T-helper 1 cell (primary cell): ENCODE measurements at places on chromosomes 1 and 21.

- no peak for DNase-seq
Observed at GRCh38 chr21:35616090-35616489, 444.2 kb downstream of the SETD4 start.

DNA sequence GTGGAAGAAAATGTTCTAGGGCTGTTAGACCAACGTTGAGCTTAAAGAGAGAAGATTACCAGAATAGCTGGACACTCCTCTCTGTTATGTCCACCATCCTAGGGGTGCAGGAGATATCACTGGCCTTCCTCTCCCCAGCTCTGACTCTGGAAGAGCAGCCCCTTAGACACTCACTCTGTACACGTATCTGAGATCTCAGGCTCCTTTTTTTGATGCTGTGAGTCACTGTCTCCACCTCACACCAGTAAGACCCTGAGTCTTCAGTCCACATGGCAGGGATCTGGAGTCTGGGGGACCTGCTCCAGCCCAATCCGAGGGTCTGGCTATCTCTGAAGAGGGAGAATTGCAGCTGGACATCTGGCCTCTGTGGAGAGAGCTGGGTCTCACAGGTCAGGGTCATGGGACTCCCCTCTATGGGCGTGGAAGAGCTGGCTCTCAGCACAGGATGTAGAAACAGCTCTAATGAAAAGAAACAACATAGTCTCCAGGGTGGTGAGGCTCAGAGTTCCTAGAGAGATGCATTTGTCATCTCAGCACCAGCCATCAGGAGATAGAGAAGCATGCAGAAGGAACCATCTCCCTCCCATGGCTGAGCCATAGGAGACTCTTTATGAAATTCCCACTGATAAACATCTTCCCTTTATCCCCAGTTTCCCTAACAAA lies 3.5 kb downstream of the FCRL3 start:
- DNase-seq, result no peak

- no peak for DNase-seq
Observed at GRCh38 chr1:66119148-66119547, 326.5 kb downstream of the PDE4B start.

GRCh38 chr1:41485605-41486004 lies 1.1 kb upstream of the EDN2 start:
- DNase-seq, result no peak

DNA sequence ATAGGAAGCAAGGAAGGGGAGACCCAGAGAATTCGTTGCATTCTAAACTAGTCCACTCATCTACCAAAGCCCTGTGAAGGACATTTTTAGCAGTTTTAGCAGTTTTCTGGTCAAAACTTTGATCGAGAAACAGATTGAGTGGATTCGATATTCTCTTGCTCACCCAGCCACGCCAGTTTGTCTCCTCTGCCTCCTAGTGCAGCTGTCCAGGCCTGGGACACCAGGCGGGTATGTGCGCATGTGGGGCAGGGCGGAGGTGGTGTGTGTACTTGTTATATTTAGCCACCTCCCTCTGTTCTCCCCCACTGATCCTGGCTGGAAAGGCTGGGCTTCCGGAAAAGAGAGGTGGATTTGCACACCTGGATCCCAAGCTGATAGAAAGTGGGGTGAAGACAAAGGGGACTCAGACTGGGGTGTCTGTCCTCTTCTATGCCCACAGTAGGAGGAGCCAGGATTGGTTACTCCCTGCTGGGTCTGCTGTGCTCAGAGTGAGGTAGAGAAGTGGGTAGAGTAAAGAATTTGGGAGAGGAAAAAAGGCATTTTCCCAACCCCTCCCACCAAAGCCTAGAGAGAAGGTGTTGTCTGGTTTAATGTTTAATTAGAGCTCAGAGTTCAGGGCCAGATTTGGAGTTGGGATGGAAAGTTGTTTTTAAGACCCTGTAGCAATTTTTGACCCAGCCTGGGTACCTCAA lies 3.8 kb downstream of the LMNA start:
- DNase-seq, result no peak

GRCh38 chr1:64505944-64506655 lies 36.2 kb downstream of the CACHD1 start:
- DNase-seq, result no peak

DNA sequence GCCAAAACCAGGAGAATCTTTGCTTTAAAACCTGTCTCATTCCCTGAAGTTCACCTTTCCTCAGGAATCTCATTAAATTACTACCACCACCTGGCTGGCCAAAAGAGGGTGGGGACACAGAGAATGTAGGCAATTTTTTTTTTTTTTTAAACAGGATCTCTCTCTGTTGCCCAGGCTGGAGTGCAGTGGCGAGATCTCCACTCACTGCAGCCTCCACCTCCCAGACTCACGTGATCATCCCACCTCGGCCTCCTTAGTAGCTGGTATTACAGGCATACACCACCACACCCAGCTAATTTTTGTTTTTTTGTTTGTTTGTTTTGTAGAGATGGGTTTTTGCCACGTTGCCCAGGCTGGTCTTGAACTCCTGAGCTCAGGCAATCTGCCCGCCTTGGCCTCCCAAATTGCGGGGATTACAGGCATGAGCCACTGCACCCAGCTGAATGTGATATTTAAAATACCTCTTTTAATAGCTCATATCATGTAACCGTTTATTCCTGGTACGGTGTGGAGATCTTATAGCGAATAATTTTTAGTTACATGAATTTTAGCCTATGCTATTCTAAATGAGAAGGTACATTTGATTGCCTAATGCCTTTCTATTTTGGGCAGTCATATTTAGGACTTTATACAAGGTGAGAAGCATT lies 84.5 kb downstream of the POU2F1 start:
- no peak for DNase-seq

- no peak for DNase-seq
Observed at GRCh38 chr1:178341261-178341956, 155.4 kb downstream of the CLEC20A start.

- no peak for DNase-seq
Observed at GRCh38 chr1:22921452-22922126, 51.1 kb downstream of the LACTBL1 start.

DNA sequence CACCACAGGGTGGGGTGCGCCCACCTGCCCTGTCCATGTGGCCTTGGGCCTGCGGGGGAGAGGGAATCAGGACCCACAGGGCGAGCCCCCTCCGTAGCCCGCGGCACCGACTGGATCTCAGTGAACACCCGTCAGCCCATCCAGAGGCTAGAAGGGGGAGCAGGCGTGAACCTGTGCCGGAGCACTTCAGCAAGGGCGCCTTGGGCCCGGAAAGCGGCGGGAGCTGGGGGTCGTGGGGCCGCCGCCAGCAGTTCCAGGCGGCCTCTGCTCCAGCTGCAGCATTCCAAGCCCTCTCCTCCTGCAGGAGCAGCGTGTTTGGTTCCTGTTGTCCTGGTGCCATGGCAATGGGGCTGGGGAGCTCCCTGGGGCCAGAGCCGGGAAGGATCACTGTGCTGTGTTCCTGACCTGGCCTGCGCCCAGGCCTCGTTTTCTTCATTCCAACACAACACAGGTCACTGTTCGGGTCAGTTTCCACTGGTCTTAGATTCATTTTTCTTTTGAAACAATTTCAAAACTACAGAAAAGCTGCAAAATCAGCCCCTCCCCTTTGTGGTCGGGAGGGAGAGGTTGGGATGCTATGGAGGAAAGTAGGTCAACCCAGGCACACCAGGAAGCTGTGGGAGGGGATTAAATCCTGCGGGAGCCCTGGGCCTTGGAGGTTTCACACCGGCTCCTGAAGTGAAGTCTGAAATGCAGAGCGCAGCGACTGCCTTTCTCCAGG lies 18.8 kb downstream of the SLX9 start:
- DNase-seq, result no peak

- no peak for DNase-seq
Observed at GRCh38 chr21:45060089-45060488, 14.3 kb upstream of the ADARB1 start.

GRCh38 chr1:227869851-227870305 lies 54.4 kb downstream of the PRSS38 start:
- DNase-seq, result no peak

DNA sequence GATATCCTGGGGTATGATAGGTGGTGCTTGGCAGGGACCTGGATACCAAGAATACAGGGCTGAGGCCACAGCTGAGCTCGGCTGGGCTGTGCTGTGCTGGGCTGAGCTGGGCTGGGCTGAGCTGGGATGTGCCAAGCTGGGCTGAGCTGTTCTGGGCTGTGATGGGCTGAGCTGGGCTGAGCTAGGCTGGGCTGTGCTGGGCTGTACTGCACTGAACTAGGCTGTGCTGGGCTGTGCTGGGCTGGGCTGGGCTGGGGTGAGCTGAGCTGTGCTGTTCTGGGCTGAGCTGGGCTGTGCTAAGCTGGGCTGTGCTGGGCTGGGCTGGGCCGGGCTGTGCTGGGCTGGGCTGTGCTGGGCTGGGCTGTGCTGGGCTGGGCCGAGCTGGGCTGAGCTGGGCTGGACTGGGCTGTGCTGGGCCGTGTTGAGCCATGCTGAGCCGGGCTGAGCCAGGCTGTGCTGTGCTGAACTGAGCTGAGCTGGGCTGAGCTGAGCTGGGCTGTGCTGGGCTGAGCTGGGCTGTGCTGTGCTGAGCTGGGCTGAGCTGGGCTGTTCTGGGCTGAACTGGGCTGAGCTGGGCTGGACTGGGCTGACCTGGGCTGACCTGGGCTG lies 94.7 kb upstream of the ACTRT2 start:
- no peak for DNase-seq

GRCh38 chr21:33664135-33664534 lies 21.8 kb downstream of the ITSN1 start:
- DNase-seq, result no peak

DNA sequence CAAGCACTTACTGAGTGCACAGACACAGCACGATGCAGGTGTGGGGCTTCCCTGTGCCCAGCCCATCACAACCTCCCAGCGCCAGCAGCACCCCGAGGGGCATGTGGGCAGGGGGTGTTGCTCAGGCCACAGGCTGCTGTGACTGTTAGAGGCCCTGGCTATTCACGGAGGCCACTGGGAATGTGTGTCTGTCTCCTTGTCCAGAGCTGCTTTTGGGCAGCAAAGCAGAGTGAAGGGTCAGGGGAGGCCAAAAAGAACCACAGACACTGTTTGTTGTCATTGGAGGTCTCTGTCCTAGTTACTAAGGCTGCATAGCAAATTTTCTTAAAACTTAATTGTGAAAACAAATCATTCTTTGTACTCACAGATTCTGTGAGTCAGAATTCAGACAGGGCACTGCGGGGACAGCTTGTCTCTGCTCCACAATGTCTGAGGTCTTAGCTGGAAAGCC lies 49.6 kb downstream of the TNFRSF8 start:
- no peak for DNase-seq

DNA sequence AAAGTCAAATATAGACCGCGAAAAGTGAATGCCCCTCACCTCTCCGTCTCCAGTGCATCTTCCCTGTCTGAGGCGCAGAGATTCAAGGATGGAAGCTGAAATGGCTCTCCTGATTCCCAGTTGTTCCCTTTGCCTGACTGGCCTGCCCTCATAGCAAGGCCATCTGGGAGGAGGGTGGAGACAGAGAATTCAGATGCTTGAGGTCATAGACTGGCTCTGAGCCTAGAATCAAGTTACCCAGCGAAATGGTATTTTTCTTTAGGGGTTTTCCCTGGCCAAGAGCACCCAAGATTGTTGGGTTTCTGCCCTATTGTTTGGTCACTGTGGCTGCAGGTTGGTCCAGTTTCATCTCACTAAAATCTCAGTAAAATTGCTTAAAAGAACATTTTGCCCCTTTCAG lies 7.2 kb downstream of the METTL13 start:
- no peak for DNase-seq

DNA sequence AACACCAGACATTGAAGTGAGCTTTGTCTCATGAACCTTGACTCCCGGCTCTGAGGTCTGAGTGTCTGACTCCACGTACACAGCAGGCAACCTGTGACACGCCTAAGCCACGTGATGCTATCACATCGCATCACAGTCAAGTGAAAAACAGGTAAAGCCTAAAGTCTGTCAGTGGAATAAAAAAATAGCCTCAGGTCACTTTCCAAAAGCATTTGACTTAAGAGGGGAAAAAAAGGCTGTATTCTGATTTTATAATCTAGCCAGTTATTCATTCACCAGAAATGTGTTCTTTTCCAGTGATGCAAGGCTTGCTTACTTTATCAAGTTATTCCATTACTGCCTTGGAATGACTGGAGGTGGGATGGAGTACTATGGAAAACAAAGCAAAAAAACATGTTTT lies 163.2 kb upstream of the HMCN1 start:
- no peak for DNase-seq

- no peak for DNase-seq
Observed at GRCh38 chr1:226684026-226684425, 55.1 kb downstream of the ITPKB start.

GRCh38 chr1:56436912-56437417 lies 142.4 kb downstream of the PLPP3 start:
- no peak for DNase-seq

DNA sequence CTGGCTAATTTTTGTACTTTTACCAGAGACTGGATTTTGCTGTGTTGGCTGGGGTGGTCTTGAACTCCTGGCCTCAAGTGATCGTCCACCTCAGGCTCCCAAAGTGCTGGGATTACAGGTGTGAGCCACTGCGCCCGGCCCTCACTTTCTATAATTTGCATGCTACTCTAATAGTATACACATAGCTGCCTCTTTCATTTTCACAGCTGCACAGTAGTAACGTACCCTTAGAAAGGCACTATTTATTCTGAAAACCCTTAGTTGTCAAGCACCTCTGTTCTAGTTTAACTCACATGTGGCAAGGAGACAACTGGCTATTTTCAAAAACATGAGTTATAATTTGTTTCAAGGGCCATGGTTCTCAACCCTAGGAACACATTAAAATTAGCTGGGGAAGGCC lies 17.2 kb downstream of the TPM3 start:
- DNase-seq, result no peak

DNA sequence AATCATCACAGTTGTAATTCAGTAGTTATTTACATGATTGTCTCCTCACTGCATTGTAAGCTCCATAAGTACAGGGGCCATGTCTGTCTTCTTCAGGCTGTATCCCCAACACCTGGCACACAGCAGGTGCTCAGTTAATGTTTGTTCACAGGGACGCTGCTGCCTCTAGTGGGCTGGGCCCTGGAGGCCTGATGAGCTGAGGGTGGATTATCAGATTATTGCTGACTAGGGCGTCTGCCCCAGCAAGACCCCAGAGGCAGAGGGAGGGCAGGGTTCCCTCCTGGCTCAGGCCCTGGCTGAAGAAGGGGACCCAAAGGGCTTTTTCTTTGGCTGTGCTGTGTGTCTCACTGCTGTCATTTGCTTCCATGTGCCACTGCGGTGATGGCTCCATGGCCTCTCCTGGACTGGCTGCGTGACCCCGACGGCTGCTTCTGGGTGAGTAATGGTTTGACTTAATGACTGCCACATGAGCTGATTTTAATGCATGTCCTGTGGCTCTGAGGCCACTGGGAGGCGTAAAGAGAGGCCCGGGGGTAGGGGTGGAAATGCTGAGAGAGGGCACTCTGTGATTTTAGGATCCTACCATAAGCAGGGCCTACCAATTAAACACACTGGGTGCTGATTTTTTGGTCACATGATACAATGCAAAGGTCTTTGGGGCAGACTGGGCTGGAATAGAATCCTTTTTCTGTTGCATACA lies 20.8 kb upstream of the EPB41 start:
- no peak for DNase-seq

DNA sequence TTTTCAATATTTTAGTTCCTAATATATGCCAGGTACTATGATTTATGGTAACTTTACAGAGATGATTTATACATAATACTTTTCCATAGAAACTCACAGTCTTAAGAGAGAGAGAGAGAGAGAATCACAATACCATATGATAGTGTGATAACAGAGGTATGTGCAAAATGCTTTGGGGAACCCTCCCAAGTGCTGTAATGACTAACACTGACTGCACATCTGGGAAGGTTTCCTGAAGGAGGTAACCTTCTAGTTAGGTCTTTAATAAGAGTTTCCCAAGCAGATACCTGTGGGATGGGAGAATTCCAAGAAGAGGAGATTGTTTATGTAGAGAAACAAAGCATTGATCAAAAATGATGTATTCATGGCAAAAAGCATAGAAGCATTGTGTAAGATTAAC lies 34.6 kb upstream of the PIGC start:
- no peak for DNase-seq
